Sigmoid colon (tissue), 7 donors: ENCODE measurements at places on chromosomes 16 and 17. TPM values are rescaled to one million over a fixed set of nuclear protein-coding genes. Genes with fewer than 3 reads are reported as not detected.

The TBC1D3C gene
- polyA plus RNA-seq, result 3.0 TPM

- peak overlapping the region; percentile 54 for H3K4me3 ChIP-seq
- no peak overlapping the region for H3K27ac ChIP-seq
- peaks cover 83% of the 10 kb centered on the region for H3K27me3 ChIP-seq
These were observed 2.3 kb upstream of the NPTX1 start for GRCh38 chr17:80478487-80479245.

- H3K27me3 ChIP-seq, result no peaks in the 10 kb centered on the region
- no peak for DNase-seq
- H3K4me1 ChIP-seq, result peaks cover 100% of the 10 kb centered on the region
- peak overlapping the region; percentile 99 for H3K27ac ChIP-seq
- no peaks in the 10 kb centered on the region for H3K36me3 ChIP-seq
- no peak overlapping the region for H3K4me3 ChIP-seq
These were observed 15.4 kb downstream of the CUEDC1 start for GRCh38 chr17:57939797-57940196.

DNA sequence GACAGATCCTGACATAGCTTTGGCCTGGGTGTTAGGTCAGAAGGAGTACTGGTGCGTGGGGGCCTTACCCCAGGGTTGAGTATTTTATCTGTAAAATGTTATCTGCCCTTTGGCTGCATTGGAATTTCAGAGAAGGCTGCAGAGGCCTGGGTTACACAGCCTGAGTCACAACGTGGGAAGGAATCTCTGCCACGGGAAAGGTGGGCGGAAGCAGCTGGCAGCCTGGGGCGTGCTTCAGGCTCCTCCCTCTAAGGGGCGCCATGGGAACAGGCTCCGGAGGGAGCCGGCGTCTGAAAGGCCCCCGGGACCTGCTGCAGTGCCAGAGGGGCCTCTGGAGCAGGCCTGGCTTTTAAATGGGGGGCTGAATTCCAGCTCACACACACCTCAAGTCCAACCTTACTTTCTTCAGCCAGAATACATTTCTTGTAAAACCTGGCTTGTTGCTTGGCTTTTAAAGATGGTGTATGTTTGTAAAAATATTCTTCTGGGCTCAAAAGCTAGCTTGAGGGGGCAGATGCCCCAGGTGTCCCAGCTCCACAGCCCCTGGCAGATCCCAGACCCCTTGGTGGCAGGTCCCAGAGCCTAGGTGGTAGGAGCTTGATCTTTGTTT lies 142.2 kb downstream of the RAB11FIP4 start:
- no peaks in the 10 kb centered on the region for H3K36me3 ChIP-seq
- no peaks in the 10 kb centered on the region for H3K27me3 ChIP-seq
- no peak overlapping the region for H3K4me3 ChIP-seq

- no peak for DNase-seq
- no peak overlapping the region for H3K4me3 ChIP-seq
- no peak overlapping the region for H3K27ac ChIP-seq
- H3K36me3 ChIP-seq, result no peaks in the 10 kb centered on the region
- H3K27me3 ChIP-seq, result no peaks in the 10 kb centered on the region
These were observed 81.1 kb downstream of the PITPNC1 start for GRCh38 chr17:67458203-67458602.

GRCh38 chr17:77408284-77408683 lies 267.5 kb downstream of the SEC14L1 start:
- peak overlapping the region; percentile 99 for H3K27ac ChIP-seq
- no peaks in the 10 kb centered on the region for H3K36me3 ChIP-seq
- H3K27me3 ChIP-seq, result no peaks in the 10 kb centered on the region
- no peak for DNase-seq

The KRTAP4-3 gene
- not detected for polyA plus RNA-seq

- no peak for DNase-seq
- no peaks in the 10 kb centered on the region for H3K36me3 ChIP-seq
- no peaks in the 10 kb centered on the region for H3K4me1 ChIP-seq
These were observed 252.7 kb downstream of the WWOX start for GRCh38 chr16:78352184-78352583.
